ENCODE measurements at places on chromosomes 7 and 10.

GRCh38 chr10:112789248-112789647 is 160.8 kb upstream of the TCF7L2 start:
- DNase-seq = no peak

DNA sequence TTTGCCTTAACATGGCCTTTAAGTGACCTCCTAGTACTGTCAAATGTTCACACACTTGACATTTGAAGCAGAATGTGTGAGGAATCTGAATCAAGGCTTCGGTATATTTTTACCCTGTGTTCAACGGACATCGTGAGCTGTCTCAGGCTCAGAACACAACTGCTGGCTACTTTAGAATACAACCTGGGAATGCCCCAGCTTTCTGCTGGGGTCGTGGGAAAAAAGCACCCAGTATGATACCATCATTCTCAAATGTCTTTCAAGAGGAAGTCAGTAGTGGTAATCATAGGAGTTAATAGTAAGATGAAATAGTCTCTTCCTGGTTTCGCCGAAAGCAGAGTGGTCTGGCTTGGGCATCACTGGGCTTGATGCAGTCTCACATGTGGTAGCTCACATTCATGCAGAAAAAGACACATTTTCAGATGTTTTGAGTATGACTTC is 67.2 kb downstream of the CREB5 start:
- no peak for DNase-seq

GRCh38 chr7:93530701-93531100 is 43.8 kb downstream of the CALCR start:
- no peak for DNase-seq

DNA sequence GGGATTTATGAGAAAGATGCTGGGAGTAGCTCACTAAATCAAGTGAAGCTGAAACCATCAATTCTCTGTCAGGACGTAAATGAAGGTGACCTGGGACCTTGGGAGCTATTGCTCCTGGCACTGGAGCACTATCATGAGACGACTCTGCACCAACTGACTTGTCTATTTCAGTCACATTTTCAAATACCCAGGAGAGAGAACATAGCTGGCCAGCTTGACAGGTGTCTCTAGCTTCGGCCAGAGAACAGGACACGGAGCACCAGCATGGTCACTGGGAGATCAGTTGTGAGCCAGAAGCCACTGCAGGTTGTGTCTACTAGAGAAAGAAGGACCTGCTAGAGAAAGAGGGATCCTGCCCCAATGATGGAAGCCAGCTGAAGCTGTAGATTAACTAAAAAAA is 17.4 kb upstream of the ATOH7 start:
- no peak for DNase-seq

GRCh38 chr7:79182283-79182682 is 271.2 kb downstream of the MAGI2 start:
- no peak for DNase-seq

DNA sequence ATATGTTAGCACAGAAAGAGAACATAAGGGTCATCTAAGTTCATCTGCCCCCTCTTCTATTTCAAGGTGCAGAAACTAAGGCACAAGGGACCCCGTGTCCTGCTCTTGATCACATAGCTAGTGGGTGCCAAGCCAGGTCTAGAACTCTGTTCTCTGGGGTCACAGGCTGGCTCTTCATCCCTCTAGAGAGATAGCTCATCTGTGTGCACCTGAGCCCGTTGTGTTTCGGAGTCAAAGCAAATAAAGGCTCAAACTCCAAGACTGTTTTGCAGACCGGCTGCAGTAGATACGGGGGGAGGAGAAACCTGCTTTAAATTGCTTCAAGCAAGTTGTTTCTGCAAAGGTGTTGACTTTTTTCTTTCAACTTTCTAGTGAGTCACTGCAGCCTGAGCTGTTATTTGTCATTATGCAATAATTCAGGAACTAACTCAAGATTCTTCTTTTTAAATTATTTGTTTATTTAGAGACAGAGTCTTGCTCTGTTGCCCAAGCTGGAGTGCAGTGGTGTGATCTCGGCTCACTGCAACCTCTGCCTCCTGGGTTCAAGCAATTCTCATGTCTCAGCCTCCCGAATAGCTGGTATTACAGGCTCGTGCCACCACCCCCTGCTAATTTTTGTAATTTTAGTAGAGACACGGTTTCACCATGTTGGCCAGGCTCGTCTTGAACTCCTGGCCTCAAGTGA is 6.5 kb downstream of the BLVRA start:
- peak; percentile 32 for DNase-seq

DNA sequence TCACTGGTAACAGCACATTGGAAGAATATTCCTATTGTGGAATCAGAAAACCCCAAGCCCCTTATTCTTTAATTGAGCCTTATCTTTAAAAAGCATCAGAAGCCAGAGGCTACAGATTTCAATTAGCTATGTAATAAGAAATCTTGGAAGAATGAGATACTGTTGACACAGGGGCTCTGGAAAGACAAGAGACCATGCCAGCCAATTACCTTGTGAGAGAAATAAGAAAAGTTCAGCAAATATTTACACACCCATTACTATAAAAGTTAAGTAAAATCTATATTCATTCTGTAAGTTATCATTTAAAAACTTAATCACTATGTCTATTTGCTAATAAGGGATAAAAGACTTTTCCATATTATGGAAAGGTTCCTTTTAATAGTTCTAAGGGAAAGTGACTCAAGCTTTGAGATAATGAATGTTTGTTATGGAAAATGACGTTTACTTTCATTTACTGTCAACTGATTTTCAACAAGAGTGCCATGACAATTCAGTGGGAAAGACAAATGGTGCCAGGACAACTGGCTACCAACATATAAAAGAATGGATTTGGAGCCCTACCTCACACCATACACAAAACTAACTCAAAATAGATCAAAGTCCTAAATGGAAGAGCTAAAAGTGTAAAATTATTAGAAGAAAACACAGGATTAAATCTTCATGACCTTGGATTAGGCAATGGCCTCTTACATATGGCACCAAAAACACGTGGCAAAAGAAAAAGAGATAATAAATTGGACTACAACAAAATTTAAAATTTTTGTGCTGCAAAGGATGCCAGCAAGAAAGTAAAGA is 28.3 kb downstream of the ZFAND2A start:
- no peak for DNase-seq
